ENCODE measurements at places on chromosomes 1 and 21.

DNA sequence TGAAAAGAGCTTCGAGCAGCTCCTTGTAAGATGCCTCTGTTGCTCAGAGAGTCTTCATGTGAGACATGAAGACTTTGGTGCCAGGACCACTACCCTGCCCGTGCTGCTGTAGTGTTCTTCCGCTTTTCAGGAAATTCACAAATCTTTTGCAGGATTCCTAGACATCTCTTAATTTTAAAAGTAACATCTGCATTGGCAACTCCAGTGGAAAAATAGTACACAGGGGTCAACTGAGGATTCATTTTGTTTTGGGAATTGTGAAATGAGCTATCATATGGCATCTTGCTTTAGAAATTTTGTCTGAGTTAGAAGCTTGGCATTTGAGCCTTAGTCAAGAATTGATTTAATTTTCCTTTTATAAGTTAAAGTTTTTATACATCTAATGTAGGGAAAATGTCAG, 7.2 kb downstream of the PRDM2 start:
- DNase-seq, result no peak

- peak; percentile 30 for DNase-seq
Measured at GRCh38 chr1:25711555-25712298, 88.3 kb upstream of the SELENON start.

- DNase-seq, result no peak
Measured at GRCh38 chr1:116496380-116496779, 74.4 kb downstream of the CD58 start.

DNA sequence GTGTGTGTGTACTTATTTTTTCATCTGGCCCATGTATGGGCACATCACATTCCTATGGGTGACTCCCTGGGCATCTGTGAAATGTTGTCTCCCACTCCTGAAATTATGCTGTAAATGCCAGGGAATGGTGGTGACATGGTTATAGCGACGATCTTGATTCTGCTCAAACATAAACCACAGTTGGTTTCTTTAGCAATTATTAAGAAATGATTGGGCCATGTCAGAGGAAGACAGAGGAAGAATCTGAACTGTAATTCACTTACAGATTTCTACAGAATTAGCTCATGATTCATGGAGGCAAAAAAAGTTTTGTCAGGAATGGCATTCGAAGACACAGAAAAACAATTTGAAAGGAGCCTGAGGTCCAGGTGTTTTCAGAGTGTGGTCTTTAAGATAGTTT, 25.8 kb upstream of the KCNE1 start:
- no peak for DNase-seq

DNA sequence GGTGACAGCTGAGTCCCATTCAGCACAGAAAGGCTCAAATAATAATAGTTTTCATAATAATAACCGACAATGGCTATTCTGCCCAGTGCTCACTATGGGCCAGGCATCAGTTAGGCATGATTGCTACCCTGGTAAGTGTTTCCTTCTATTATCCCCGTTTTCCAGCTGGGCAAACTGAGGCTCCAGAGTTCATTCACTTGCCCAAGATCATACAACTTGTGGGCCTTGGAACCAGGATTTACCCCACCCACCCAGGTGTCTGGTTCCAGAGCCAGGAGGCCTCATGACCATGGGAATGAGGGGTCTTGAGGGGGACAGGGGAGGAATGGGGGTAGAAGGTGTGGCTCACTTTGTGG, 518 bp downstream of the PLOD1 start:
- DNase-seq, result no peak

GRCh38 chr21:28025111-28025510, 967.6 kb downstream of the LTN1 start:
- DNase-seq, result no peak

GRCh38 chr1:61387829-61388228, 305.5 kb downstream of the NFIA start:
- DNase-seq, result peak; percentile 19

GRCh38 chr1:8698012-8698630, 119.3 kb downstream of the RERE start:
- DNase-seq, result no peak

DNA sequence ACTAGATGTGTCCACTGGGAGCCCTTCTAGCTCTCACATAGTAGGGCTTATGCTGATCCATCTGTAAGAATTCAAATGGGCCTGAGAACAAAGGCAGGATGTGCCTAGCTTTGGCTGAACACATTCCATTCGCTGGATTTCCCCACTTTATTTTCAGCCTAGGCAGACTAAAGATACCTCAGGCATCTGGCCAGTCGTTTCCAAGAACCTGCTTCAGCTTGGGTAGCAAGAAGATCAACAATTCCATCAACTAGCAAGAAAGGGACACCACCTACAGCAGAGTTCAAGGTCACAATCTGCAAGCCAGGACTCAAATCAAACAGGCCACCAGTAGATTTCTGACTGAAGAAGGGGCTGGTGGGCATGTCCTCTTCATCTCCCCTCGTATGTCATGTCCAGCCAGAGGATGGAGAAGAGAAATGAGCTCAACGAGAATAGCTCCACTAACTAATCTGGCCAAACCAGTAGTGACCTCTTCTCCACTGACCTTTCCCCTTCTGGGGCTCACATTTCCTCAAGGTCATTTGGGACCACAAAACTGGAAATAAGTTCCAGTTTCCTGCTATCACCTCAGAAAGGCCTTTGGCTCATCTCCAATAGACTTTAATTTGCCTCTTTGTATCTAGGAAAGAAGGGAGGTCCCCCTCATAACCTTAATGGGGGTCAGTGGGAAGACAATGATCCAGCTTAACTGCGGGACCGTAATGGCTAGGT, 14.2 kb downstream of the TXNIP start:
- no peak for DNase-seq

DNA sequence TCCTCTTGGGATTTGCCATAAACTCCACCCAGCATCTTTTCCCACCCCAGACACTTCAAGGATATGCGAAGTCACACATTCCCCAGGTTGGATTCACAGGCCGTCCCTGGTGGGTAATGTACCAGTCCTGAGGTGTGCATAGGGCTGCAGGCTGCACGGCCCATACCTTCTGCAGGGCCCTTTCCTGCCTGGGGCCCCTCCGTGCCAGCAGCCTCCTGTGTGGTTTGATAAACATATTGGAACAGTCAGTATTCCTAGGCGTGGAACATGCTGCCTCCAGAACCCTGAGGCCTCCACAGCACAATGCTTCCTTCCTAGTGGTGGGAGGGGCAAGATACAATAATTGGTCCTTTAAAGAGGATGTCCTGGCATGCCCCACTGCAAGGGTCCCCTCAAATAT, 26.6 kb downstream of the IL10RB start:
- no peak for DNase-seq

- no peak for DNase-seq
Measured at GRCh38 chr1:208309771-208310170, 65.6 kb upstream of the PLXNA2 start.

DNA sequence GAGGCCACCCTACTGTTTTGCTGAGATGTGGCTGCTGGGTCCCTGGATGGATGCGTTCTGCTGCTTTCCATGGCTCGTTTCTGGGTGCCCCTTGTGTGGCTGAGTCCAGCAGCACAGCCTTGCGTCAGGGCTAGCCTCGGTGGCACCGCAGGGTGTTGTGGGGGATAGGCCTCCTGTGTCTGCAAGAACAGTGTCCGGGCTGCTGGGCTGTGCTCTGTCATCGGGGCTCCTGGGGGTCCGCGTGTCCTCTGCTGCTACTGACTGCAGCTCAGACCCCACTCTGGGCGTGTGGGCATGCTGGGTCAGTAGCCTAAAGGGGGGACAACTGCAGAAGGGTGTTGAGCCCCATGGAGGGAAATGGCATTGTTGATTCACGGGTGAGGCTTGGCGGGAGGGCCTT, 4.9 kb downstream of the RRP1 start:
- DNase-seq, result no peak

DNA sequence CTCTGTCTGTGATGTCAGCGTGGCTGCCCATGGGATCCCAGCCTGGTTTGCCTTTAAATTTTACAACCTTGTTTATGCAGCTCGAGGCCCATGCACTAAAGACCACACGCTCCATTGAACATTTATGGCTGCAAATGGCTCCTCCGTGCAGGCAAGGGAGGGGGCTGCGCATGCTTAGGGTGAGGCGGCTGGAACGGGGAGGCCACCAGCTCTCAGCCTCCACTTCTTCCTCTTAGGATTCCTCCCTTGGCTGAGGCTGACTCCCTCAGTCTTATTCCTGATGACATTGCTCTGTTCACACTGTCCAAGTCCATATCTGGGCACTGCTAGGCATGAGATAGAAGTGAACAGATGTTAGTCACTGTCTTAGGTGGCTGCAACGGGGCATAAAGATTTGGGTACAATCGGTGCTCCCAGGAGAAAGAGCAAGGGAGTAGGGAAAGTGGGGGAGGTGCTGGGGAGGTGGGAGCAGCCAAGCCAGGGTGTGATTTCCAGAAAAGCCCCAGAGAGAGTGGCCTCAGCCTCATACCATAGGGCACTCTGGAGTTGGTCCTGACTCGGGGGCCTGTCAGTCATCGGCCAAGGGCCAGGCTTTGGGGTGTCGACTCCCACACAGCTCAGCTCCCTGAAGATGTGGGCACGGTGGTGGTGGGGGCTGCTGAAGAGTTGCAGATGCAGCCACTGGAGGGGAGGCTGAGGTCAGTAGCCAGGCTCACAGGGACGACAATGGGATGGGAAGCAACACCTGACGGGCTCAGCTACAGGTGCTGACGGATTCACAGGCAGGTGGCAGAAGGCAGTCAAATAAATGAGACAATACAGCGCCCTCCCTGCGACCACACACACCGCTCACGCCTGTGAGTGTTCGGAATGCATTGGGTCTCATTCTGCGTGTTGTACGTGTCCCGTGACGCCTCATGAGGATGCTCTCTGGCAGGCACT, 37.3 kb upstream of the ACTL8 start:
- no peak for DNase-seq

GRCh38 chr21:42864815-42865775, 14.2 kb downstream of the WDR4 start:
- DNase-seq, result no peak

GRCh38 chr1:72524021-72524420, 241.7 kb upstream of the NEGR1 start:
- no peak for DNase-seq

DNA sequence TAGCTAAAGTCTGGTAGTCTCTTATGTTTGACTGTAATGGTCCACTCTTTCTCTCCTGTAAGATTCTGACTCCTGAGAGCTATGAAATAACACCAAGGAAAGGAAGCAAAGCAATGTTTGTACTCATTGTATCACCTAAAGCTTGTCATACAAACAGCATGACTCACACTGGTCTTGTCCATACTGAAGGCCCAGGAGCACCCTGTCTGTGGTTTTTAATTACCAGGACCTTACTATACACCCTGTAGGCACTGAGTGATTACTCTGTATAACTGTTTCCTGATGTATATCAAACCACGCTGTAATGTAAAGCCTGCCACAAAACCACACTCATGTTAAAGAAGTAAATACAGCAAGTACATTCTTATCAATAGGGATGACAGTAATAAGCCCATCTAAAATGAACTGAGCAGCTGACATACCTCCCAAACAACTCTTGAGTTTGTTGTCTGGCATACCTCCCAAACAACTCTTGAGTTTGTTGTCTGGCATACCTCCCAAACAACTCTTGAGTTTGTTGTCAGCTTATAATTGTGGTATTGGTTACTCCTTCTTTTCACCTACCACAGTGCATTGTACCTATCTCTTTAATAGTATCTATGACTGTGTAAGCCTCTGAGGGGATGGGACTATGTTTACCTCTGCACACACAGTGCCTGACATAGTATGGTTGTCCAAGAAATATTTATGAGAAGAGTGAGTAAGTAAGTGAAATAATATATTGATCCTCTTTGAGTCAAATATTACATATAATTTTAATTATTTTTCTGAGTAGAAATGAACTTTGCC, 11.6 kb upstream of the TNFSF18 start:
- no peak for DNase-seq

- DNase-seq, result no peak
Measured at GRCh38 chr1:95832370-95832769, 598.4 kb downstream of the RWDD3 start.

DNA sequence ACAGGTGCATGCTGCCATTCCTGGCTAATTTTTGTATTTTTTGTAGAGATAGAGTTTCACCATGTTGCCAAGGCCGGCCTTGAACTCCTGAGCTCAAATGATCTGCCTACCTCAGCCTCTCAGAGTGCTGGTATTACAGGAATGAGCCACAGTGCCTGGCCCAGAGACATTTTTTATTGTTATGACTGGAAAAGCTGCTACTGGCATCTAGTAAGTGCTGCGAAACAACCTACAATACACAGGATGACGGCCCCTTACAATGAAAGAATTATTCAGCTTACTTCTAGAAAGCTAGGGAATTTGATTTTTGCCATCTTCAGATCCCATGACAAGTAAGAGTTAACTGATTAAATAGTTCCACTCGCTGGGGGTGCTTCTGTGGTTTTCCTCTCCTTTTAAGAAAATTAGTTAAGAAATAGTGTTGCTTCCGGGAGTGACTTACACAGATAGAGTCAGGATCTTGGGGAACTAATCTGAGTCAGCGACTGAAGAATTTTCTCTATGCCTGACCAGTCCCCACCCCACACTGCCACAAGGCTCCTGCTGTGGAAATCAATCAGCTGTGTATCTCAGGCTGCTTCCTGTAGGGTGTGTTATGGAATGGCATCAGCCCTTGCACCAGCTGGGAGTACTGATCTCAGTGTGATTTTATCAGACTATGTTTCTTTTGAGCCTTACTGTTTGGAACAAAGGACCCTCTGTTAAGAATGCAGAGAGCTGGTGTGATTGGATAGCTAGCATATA, 93.0 kb upstream of the BMP8A start:
- peak; percentile 68 for DNase-seq

DNA sequence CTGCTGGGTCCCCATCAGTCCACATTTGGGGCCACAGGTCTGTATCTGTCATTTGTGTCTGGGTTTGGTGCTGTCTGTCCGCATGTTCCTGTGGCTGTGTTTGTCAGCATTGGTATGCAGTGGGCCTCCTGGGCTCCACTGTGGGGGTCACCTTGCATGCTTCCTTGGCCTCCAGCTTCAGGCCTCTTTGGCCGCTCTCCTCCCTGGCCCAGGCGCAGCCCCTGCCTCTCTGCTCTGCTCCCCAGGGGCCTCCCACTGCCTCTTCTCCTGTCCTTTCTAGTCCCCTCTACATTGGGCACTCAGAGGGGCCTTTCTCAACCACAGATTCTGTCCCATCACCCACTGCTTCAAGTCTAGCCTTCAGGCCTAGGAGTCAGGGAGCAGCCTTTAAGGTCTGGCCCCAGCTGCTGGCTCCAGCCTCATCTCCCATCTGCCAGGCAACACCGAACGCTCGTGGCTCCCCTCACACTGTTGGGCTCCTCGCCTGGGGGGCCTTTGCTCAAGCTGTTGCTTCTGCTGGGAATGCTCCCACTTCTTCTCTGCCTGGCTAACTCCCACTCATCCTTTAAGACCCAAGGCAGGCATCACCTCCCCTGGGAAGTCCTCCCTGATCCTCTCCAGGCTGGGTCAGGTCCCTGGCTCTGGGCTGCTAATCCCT, 14.6 kb downstream of the ZNF362 start:
- DNase-seq, result no peak
